ENCODE measurements at places on chromosomes 3 and 15.
A peak's percentile ranks its signal among the peaks of the same experiment; 100 is the strongest.

- DNase-seq, result no peak
Measured at GRCh38 chr15:89785774-89786140, 9.6 kb downstream of the MESP2 start.

GRCh38 chr3:46480491-46481195 lies 15.9 kb upstream of the LTF start:
- no peak for DNase-seq

DNA sequence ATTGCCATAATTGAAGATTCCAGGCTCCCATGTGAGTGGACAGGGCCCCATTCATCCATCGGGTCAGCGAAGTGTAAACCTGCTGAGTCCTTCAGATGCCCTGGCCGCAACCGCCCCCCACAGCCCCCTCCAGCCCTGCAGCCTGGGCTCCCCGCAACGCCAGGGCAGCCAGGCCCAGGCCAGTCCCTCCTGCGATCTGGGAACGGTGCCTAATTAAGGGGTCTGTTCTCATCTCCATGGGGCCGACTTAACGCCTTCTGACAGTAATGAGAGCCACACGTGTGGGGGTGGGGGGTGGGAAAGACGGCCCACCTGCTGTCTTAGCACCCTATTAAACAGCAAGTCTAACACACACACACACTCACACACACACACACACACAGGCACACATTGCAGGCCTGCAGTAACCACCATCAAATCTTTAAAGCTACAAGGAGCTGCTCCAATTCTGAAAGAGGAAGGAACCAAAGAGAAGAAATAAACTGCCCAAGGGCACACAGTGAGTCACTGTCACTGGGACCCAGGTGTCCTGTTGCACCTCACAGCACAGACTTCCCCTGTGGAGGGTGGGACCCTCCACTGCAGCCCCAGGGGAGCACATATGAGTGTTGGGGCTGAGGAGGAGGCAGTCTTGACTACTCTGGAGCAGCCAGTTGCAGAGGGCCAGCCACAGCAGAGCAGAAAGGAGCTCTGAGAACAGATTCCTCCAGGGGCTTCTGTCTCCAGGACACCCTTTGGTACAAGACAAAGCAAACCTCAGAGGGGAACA lies 31.8 kb upstream of the HES1 start:
- DNase-seq, result no peak

GRCh38 chr15:39554746-39555387 lies 26.0 kb upstream of the THBS1 start:
- DNase-seq, result no peak

GRCh38 chr15:80474224-80475215 lies 70.3 kb downstream of the ARNT2 start:
- no peak for DNase-seq

DNA sequence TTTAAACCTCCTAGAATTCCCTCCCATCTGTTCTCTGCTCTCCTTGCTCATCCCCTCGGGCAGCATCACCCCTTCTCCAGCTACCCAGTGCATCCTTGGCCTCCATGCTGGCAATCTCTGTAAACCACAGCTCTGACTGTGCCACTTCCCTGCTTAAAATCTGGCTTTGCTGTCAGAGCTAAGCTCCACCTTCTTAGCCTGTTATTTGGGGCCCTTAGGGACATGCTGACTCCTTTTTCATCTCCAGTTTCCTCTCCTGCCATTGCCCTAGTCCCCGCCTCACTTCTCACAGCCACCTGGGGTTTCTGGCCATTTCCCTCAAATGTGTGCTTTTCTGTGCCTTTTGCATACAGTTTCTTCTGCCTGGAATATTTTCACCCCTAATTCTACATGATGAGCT lies 5.7 kb downstream of the SLC6A20 start:
- DNase-seq, result no peak

- peak; percentile 51 for DNase-seq
Measured at GRCh38 chr3:110810356-110810755, 261.3 kb upstream of the NECTIN3 start.

GRCh38 chr3:59515966-59516365 lies 466.1 kb upstream of the CFAP20DC start:
- DNase-seq, result no peak

DNA sequence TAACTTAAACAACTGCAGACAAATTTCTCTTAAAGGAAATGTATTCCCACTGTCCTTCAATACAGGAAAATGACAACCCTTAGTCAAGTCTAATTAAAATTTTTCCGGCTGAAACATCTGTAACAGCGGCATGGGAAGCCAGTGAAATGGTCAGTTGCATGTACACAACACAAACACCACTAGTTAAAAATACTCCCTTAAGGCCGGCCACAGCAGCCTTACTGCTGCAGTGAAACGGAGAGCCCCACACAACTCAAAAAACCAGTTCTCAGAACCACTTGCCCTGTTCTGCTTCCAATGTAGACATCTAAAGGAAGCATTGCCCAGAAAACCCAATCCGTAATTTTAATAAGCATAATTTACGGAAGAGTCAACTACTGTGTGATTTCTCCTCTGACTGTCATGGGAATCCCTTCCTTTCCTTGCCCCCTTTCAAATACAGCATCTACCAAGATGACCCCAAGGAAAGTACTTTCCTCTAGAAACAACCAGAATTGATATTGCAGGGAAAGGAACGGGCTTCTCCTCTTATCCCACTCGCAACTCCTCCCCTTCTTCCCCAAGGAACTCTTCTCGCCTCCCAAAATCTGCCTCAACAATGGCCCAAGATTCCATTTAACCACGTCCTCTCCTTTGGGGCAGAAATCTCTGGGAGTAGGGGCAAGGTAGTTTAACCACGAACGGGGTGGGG lies 1.6 kb downstream of the FBN1 start:
- DNase-seq, result no peak

DNA sequence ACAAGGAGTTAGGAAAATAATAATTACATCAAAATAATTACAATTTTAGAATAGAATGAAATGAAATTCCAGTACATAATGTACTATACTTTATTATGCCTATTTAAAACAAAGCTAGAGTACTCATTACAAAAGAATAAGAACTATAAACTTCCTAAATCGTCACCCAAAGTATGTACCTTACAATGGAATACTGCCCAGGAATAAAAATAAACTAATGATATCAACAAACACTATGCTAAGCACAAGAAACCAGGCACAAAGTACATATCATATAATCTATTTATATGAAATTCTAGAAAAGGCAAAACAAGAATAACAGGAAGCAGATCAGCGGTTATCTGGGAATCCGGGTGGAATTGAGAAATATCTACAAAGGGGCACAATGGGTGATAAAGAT lies 84.7 kb downstream of the MYO9A start:
- DNase-seq, result no peak

- DNase-seq, result no peak
Measured at GRCh38 chr3:23879485-23879884, 37.3 kb downstream of the NKIRAS1 start.

- DNase-seq, result no peak
Measured at GRCh38 chr15:96338766-96339618, 8.5 kb downstream of the NR2F2 start.

DNA sequence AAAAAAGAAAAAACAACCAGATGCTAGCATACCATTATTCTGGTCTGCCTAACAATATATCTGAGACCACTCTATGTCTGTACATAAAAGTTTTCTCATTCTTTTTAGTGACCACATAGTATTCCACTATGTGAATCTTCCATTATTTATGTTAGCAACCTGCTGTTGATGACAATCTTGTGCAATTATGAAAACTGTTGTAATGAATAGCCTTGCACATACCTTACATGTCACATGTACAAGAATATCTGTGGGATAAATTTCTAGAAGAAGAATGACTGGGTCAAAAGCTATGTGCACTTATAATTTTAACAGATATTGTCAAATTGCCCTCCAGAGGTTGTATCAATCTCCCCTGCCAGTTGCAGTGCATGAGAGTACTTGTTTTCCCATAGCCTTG lies 62.5 kb downstream of the ARHGAP31 start:
- DNase-seq, result no peak

- no peak for DNase-seq
Measured at GRCh38 chr15:65778269-65778668, 13.8 kb downstream of the DENND4A start.

GRCh38 chr15:75648156-75649000 lies 666 bp downstream of the SNX33 start:
- DNase-seq, result no peak

DNA sequence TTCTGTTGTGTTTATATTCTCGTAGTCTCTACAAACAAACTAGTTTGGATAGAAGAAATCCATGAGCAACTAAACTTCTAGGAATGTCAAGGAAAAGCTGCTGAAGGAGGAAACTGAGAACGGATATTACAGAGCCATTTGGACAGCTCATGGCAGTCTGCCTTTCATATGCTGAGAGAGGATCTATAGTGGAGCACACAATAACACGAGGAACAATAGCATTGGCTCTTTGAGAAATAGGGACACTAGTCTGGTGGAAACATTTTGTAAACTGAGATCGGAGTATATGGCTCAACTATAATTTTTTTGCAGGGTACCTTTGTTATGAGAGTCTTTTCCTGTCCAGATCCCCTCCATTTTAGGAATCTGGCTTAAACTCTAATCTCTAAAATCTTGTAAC lies 200.5 kb downstream of the CLSTN2 start:
- DNase-seq, result no peak

DNA sequence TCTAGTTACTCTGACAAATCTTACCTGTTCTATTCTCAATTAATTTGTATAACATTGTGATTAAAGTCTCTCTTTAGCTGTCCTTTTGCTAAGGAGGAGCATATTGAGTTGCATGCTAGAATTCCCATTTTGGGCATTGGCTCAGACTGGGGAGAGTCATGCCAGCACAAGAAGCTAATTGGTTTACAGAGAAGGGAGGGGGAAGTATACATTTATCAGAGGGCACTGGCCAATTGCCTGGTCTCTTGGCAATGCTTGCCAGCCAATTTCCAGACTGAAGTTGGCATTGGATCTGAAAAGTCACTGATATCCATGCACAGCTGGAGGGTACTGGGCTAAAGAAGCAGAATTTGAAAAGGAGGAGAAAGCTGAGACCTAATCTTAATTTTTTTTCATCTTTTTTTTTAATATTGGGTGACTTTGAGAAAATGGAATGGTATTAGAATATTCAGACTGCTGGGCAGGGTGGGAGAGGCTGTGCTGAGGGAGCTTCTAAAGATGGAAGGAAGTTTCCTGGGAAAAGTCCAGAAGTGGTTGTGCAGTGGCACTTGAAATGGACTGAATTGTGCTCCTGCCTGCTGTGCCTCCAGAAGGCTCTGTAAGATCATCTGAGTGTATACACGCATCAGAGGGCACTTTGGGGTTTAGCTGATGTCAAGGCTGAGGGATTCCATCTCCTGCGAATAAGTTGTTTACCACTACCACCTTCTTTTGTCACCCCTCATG lies 365.2 kb upstream of the DPH6 start:
- no peak for DNase-seq

GRCh38 chr15:38991126-38991525 lies 426.5 kb upstream of the RASGRP1 start:
- DNase-seq, result peak; percentile 50

GRCh38 chr3:112472691-112473090 lies 26.6 kb downstream of the BTLA start:
- DNase-seq, result no peak

- no peak for DNase-seq
Measured at GRCh38 chr15:94615688-94616087, 384.3 kb downstream of the MCTP2 start.

DNA sequence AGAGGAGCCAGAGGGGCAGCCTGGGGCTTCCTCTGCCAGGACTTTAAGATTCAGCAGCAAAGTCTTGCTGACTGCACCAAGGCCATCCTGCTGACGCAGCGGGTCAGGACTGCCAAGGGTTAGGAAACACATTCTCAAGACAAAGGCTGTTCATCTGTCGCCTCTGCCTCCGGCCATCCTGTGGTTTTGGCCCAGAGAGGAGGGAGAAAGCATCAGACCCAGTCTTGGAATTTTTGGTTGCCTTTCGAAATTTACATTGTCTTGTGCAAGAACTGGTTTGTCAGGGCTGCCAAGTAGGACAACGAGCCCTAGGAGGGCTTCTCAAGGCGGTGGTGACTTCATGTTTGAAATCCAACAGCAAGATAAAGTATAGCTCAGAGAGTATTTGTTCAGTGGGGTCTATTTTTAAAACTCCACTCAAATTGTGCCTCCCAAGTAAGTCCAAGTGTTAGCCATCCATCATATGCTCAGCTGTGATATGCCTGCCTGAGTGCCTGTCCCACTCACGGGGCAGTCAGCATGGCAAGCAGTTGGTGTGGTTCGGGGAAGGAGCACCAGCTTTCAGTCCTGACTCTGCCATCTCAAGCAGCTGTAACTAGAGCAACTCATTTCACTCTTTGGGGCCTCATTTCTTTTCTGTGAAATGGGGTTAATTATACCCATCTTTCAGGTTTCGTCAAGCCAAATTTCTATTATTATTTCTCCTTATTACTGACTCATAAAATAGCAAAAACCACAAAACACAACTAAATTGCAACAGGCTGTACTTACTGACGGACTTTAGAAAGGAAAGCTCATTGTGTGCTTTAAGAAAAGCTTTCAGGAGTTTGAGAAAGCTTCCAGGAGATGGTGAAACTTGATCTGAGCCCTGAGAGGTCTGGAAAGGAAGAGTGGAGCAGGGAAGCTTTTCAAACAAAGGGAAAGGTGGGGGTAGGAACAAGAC lies 42.4 kb upstream of the RHO start:
- peak; percentile 97 for DNase-seq

GRCh38 chr3:27729748-27730611 lies 7.9 kb upstream of the EOMES start:
- DNase-seq, result no peak

Data from epithelial cell of esophagus (primary cell).